ENCODE measurements at places on chromosomes 7 and 10.

DNA sequence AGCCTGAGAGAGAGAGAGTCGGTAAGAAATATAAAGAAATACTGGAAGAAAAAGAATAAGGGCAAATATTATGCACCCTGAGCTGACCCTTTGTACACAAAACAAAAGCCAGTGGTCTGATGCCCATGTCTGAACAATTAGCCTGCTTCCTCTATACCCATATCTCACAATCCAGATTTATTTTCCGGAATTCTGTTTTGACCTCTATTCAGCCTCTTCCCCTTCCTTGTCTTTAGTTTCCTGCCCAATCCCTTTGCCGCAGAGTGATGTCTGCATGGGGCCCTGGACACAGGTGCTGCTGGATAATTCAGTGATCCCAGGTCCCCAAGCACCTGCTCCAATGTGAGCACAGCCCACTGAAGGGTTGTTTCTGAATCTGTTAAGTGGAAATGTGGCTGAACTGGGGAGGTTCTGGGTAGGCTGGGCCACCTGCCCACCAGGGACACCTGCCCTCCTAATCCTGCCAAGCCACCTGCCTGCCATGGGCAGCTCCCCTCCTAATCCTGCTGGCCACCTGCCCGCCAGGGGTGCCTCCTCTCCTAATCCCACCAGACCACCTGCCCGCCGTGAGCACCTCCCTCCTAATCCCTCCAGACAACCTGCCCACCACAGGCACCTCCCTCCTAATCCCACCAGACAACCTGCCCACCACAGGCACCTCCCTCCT lies 23.0 kb downstream of the ADGRA1 start:
- DNase-seq = no peak

DNA sequence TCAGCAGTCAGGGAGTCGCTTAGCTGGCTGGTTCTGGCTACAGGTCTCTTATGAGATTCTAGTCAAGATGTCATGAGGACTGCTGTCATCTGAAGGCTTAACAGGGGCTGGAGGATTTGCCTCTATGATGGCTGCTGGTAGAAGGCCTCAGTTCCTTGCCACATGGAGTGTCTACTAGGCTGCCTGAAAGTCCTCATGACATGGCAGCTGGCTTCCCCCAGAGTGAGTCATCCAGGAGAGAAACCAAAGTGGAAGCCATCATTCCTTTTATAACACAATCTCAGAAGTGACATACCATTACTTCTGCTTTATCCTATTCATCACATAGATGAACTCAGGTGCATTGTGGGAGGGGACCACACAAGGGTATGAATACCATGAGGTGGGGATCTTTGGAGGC lies 75.1 kb downstream of the EXOC6 start:
- no peak for DNase-seq

GRCh38 chr7:51792796-51793195 lies 476.2 kb upstream of the COBL start:
- DNase-seq = no peak

DNA sequence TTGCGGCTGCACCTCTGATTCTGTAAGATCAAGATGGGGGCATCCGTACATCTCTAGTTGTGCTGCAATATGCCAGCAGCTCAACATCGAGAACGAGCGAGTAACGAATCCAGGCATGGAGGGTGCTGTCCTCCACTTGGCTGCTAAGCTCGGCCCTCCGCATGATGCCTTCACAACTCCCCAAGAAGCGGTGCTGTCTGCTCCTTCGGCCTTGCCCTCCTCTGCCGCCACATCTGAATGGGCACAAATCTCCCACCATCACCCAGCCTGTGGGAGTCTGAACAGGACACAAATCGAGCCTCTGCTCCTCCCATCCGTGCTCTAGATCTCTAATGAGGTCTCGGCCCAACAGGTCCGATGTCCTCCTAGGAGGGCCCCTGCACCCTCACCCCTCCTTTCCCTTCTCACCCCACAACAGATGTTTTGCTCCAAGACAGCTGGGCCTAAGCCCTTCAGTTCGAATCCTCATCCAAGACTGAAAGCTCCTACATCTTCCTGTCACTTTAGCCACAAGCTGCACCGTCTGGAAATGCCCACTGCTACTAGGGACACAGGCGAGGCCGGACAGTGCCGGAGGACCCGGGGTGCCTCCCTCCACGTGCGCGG lies 86.7 kb downstream of the ZNF33B start:
- DNase-seq = no peak

DNA sequence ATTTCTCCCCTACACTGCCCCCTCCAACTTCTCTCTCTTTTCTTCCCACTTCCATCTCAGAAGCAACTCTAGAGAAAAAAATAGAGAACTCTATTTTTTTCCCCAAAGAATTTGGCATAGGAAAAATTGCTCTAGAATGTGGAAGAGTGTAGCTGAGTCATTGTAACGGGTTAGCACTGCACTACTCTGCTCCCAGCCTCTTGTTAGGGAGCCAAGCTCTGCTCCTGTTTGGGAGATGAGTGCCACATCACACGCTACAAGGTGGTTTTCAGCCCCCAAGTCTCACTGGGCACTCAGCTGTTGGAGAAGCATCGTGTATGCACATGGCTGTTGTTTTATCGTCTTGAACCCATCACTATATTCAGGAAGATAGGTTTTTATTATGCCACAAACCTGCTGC lies 136.4 kb downstream of the BMPER start:
- no peak for DNase-seq

- no peak for DNase-seq
These were observed 321.4 kb upstream of the AOAH start for GRCh38 chr7:37045681-37046179.

GRCh38 chr10:124341768-124342135 lies 77.0 kb downstream of the OAT start:
- no peak for DNase-seq

GRCh38 chr10:72335394-72336258 lies 19.1 kb downstream of the DNAJB12 start:
- DNase-seq = no peak

- no peak for DNase-seq
These were observed 6.2 kb upstream of the RRP12 start for GRCh38 chr10:97407211-97407951.

DNA sequence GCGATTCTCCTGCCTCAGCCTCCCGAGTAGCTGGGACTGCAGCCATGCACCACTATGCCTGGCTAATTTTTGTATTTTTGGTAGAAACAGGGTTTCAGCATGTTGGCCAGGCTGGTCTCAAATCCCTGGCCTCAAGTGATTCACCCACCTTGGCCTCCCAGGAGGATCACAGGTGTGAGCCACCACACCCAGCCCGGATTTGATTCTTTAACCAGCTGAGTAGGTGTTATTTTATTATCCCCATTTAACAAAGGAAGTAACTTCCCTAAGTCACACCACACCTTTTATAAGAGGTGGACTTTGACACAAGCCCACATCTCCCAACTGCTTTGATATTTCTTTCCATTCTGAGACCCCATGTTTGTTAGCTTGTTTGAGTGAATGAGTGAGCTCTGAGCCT lies 25.0 kb downstream of the SLC25A28 start:
- DNase-seq = no peak

DNA sequence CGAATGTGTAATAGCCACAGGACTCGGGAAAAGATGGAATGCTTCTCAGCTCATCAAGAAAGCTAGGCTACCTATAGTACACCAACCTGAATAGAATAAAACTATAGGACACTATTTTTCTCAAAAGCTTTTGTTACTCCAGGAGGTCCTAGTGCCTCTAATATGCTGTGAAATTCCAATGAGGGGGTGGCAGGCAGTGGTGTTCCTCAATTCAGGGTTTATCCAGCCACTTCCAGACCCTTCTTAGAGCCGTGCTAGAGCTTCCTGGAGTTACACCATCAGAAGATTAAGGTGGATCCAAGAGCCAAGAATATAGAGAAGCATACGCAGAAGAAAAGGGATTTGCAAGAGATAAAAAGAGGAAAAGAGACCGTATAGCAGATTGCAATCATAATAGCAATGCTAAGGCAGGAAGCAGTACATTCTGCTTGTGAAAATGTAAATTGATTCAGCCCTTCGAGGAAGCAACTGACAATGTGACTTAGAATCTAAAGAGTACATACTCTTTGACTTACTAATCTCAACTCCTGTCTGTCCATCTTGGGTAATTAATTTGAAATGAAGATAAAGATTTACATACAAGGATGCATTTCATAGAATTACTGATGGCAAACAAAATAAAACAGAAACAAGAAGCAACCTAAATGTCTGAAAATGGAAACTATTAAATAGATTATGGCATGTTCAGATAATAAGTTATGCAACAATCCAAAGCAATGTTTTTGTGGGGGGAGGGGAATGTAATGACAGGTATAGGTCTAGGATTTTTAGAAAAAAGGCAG lies 2.1 kb downstream of the ST8SIA6 start:
- DNase-seq = no peak
